ENCODE measurements at places on chromosomes 1 and 21.

DNA sequence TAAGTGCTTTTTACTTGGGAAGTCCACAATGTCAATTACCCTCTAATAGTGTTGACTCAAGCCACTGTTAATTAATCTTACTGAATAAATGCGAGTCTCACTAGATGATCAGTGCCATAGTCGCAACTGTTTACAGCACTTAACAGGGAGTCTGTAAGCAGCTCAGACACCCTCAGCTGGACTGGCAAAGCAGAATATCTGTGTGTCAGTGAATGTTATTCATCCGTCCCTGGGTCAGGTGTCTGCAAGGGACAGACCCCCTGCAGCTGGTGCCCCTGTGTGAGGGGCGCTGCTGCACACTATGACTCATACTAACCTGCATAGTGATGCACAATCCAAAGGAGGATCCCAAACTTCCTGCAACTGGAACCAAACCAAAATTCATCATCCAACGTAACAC lies 306.5 kb downstream of the HHIPL2 start:
- no peak for DNase-seq

DNA sequence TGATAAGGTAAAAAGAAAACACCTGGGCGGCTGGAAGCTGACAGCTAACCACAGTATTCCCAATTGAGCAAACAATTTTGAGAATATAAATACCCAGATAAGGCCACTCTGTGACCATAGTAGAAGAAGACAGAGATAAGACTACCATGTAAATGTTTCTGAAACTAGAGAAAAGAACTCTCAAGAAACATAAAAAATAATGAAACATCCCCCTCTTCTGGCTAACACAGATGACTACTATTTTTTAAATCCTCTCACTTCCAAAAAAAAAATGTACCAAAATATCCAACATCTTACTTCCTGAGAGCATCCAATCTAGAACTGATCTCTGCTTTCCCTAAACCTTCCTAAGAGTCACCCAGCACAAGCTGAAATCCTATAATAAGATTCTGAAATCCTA lies 125.9 kb downstream of the HFM1 start:
- no peak for DNase-seq

DNA sequence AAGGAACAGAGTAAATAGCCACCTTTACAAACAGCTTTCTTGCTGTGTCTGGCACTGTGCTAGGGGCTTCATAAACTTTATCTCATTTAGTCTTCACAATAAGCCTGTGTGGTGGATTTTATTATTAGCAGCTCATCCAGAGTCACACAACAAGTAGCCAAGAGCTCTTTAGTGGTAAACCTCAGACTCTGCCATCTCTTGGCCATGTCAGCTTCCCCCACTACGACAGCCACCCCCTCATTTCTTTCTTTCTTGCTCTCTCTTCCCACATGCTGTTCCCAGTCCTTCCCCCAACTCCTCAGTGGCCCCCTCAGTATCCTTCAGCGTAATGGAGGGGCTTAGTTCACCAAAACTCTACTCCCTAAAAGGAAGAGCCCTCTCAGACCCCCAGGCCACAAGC lies 1.2 kb upstream of the ZNF683 start:
- DNase-seq: no peak

DNA sequence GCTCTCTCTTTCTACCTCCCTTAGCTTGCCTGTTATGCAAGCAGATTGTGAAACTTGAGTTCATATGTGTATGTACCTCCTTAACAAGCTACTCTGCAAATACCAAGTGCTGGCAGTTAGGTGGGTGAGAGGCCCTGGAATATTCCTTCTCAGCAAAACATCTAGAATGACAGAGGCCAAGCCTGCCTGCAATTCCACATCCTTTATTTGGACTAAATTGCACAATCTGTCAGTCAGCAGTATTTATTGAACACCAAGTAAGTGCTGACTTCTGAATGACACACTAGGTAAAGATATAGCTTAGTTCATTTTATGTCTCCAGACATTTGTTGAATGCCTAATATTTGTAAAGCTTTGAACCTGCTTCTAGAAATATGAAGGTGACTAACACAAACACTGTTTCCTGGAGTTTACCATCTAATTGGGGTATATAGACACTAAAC lies 87.5 kb downstream of the RGL1 start:
- no peak for DNase-seq

- no peak for DNase-seq
Observed at GRCh38 chr1:106699433-106699832, 357.0 kb upstream of the PRMT6 start.

GRCh38 chr1:237205400-237206064 lies 163.5 kb downstream of the RYR2 start:
- DNase-seq: no peak

- DNase-seq: no peak
Observed at GRCh38 chr1:51567653-51568052, 48.6 kb upstream of the EPS15 start.

GRCh38 chr1:227459326-227459841 lies 104.0 kb upstream of the ZNF678 start:
- DNase-seq: no peak

DNA sequence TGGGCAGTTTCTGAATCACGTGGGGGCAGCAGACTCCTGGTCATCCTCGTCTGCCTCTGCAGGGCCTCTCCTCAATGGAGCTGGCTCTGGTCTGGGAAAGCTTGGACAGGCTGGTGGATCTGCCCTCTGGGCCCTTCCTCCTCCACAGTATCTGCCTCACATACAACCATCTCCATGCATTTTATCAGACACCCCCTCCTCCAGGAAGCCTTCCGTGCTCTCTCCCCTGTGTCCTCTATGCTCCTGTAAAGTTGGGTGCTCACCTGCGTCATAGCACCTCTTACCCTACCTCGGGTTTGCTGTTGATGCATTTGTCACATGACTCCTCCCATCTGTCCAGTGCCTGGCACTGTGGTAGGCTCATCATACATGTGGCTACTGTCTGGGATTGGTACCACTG lies 95.7 kb upstream of the TMEM51 start:
- DNase-seq: no peak

GRCh38 chr1:168834225-168834872 lies 105.3 kb upstream of the DPT start:
- no peak for DNase-seq

- DNase-seq: no peak
Observed at GRCh38 chr1:246790364-246790763, 66.2 kb downstream of the SCCPDH start.

- peak; percentile 33 for DNase-seq
Observed at GRCh38 chr1:243946946-243947345, 96.9 kb upstream of the AKT3 start.

DNA sequence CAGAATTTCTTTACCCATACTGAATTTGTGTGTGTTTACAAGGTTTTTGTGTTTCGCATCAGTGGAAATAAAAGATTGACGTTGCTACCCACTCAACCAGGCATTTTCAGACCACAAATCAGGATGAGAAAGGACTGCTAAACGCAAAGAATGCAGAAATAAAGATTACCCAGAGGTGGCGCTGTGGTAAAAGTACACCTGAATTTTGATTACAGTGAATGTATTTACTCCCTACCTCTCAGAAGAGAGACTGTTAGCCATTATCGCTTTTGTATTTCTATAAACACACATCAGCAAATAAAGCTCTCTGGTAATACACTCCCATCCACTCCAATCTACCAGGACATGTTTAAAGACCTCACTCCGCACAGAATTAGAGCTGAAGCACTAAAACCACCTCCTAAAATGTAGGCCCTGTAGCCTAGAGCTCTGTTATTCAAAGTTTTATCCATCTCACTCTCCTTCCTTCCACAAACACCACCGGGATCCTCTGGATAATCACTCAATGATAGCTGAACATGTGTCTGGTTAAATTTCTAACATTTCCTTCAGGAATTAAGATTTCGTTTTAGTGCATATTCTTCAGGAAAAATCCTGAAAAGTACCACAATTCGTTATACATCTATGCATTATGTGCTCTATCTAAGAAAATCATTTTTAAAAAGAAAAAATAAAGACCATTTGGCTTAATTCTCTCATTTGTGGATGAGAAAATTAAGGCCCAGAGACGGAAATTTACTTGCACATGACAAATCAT lies 2.5 kb upstream of the LMO4 start:
- DNase-seq: peak; percentile 45

DNA sequence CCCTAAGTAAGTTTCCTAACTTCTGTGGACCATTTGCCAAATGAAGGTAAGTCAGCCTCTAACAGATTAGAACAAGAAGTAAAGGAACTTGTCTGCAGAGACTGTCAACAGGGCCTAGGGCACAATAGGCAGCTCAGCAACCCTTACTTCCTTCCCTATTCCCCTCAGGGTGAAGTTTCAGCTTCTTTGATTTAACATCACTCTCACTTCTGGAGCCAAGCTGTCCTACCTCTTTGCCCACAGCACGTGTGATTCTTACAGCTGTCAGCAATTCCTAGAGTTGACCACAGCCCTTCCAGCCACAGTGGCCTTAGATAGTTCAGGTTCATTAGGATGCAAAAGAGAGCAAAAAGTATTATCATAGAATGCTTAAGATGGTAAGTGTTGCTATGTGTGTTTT lies 7.6 kb upstream of the EIF4G3 start:
- no peak for DNase-seq

- no peak for DNase-seq
Observed at GRCh38 chr1:202214089-202214843, 20.7 kb downstream of the LGR6 start.

- no peak for DNase-seq
Observed at GRCh38 chr21:28913071-28913470, 79.6 kb downstream of the LTN1 start.

GRCh38 chr1:231011360-231011759 lies 28.7 kb downstream of the FAM89A start:
- no peak for DNase-seq

DNA sequence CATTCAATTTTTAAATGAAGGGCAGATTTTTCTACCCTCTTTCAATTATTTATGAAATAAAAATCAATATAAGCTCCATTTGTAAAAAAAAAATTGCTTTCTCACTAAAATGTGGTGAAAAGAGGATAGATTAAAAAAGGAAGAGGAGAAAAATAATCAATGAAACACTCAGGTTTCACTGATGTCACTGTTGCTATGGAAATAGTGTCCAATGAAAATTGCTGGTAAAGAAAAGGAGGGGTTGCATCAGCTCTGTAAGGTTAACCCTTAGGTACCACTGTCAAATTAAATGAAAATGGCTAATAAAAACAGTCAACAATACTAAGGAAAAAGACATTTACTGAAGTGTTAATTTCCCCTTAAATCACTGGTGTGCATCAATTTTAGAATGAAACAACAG lies 91.6 kb upstream of the TTC39A start:
- no peak for DNase-seq

- no peak for DNase-seq
Observed at GRCh38 chr21:25964015-25964414, 206.6 kb downstream of the APP start.

DNA sequence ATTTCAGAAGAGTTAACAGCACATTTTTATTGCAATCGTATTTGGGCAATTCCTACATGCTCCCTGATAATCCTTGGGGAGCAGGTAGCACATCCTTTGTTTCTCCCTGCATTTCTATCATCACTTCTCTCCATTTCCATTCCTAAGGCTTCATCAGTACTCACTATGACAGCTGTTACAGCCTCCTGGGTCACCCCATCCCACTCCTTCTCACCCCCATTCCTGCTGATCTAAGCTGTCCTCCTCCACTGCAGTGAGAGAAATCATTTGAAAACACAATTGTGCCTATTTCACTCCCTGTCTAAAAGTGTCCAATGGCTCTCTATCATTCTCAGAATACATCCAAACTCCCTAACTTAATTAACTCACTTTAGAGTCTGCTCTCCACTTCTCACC lies 17.0 kb upstream of the TSPAN1 start:
- no peak for DNase-seq

DNA sequence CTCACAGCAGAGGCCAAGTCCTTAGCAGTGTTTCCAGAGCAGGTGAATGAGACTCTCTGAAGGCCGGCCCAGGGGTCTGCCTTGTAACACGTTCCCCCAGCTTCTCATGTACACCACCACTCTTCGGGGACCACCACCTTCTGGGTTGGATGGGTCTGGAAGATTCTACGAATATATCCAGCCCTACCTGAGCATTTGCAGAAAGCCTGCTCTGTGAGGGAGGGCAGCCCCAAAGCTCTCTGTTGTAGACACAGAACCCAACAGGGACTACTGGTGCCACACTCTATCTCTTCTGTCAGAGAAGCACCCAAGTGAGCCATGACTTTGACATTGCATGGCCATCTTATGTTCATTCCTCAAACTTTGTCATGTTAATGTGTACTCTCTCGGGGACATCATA lies 61.8 kb downstream of the CD247 start:
- DNase-seq: no peak

DNA sequence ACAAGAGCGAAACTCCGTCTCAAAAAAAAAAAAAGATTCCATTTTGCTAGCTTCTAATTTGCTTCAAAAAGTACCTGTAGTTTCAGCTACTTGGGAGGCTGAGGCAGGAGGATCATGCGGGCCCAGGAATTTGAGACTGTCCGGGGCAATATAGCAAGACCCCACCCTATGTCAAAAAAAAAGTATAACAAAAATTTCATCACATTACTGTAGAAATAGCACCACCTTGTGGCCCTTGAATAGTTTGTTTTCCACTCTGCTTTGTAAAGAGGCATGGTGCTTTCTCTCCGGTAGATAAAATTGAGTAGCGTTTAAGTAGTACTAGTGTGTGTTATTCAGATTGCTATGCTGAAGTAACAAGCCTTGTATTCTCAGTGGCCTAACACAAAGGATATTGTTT lies 18.2 kb upstream of the MSTO1 start:
- no peak for DNase-seq

GRCh38 chr1:218350801-218351266 lies 5.7 kb downstream of the TGFB2 start:
- DNase-seq: no peak

DNA sequence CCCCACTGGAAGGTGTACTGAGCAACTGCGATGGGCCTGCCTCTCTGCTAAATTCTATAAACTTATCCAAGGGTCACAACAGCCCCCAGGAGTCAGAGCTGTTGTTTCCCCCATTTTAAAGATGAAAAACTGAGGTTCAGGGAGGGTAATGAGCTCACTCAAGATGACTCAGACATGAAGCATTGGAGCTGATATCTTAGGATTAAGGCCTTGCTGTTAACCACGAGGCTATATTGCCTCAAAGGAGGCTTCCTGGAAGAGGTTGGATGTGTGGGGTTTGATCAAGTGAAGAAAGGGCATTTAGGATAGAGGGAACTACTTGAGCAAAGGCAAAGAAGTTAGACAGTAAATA lies 6.7 kb downstream of the LDLRAP1 start:
- DNase-seq: no peak

DNA sequence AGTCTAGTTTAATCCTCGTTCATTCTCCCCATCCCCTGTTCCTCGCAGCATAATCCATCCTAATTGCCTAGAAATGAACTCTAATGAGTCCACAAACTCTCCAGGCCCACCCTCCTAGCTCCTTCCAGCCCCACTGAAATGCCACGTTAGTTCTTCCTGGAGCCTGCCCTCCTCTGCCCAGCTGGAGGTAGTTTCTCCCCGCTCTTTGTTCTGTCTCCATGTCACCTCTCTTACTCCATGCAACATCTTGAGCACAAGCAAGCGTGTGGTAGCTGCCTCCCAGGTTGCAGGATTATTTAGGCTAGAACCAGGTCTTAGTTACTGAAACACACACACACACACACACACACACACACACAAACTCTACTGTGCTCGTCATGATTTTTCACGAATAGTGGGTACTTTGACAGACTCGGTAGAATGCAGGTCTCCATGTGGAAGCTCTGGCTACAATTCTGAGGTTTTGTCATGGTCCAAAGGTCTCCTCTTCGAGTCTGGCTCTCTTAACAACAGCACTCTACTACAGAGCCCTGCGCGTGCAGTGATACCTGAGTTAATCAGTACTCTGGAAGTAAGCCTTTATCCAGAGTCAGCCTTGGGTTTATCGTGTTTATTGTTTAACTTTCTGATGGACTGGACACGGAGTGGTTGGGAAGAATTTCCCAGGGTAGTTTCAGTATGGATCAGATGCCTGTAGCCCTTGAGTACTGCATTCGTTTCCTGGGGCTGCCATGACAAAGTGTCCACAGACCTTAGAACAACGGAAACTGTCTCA lies 27.5 kb downstream of the HUNK start:
- no peak for DNase-seq
